ENCODE measurements at places on chromosomes 12 and 14.
A peak's percentile ranks its signal among the peaks of the same experiment; 100 is the strongest.

DNA sequence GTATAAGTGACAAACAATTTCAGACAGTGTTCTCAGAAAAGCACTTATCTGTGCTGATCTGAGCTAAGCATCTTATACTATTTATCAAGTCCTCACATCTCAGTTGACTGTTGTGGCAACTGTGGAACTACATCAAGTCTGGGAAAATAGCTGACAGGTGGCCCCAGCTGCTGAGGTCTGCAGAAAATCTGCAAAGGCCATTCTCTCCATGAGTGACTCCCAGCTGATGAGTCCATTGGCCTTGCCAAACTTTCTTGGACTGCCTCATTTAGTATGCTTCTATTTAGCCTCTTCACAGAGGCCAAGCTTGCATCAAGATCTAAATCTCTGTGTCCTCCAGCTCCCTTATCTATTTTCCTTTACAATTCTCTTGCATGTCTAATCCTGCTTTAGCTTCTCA lies 174.5 kb upstream of the RBM19 start:
- DNase-seq = no peak

DNA sequence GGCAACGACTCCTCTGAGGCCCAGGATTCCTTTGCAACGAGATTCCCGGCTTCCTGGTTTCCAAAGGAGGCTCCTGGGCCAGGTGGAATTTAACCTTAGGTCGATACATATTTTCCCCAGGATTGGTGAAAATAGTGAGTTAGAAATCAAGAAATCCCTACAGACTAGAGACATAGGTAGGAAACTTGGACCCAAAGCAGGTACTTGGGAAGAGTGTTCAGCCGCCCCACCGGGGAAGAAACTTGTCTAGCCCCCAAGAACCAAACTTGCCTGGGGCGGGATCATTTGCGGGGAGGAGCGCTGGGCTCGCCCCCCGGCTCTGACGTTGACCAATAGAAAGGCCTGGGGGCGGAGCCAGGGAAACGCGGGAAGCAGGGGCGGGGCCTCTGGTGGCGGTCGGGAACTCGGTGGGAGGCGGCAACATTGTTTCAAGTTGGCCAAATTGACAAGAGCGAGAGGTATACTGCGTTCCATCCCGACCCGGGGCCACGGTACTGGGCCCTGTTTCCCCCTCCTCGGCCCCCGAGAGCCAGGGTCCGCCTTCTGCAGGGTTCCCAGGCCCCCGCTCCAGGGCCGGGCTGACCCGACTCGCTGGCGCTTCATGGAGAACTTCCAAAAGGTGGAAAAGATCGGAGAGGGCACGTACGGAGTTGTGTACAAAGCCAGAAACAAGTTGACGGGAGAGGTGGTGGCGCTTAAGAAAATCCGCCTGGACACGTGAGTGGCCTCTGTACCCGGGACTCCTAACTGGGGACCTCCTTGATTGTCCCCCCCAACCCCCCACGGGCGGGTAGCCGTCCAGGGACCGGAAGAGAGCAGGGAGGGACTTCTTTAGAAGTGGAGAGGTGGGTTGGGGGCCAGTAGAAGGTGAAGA lies at the start of gene CDK2:
Gene CDK2 (plus strand): TSS at position 423 of the 874 bp plus-strand sequence. CDS start 179 bp downstream, at position 602.
- DNase-seq = peak; percentile 78

DNA sequence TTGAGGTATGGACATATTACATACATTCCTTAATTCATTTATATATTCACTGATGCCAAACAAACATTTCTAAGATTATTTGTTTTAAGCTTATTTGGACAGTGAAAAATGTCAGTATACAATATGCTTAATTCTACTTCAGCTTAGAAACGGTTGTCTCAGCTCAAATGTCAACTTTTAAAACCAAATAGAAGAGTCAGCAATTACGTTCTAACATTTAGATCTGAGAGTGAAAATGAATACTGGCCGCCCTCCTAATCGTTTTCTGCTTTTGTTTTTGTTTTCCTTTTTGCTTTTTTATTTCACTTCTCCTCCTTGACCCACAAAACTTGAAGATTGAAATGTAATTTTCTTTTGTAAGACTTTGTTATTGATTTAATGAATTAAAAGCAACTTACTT lies 19.7 kb upstream of the RERG start:
- no peak for DNase-seq

DNA sequence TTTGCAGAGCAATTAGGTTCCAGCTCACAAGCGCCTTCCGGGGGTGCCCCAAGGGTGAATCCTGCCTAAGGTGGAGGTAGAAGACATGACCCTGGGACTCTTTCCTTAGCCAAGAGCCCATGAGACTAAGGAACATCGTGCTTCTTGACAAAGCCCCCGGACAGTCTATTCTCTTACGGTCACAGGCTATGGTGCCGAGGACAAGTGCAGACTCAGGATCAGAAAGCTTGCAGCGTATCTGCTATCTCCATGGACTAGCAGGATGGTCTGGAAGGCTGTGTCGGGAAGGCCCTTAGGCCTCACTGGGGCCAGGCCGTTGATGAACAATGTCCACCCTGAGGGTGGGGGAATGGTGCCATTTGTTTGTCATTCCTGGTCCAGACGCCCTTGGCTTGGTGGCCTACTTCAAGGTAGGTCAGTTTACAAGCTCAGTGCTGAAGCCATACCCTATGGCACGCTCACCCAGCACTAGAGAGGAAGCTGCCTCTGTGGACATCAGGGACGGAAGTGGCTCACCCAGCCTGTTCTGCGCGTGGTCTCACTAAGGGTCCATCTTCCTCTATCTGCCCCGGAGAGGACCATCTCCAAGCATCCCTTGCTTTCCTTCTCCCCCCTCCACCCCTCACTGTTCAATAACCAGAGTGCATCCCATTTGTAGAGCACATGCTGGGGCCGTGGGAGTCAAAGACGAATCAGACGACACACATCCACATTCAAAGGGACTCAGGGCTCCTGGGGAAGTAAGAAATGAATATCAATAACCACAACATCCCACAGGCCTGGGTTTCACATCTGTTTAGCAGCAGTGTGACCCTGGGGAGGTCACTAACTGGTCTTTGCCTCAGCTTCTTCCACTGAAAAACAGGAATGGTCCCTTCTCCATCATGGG lies 45.0 kb upstream of the IQSEC3 start:
- no peak for DNase-seq

DNA sequence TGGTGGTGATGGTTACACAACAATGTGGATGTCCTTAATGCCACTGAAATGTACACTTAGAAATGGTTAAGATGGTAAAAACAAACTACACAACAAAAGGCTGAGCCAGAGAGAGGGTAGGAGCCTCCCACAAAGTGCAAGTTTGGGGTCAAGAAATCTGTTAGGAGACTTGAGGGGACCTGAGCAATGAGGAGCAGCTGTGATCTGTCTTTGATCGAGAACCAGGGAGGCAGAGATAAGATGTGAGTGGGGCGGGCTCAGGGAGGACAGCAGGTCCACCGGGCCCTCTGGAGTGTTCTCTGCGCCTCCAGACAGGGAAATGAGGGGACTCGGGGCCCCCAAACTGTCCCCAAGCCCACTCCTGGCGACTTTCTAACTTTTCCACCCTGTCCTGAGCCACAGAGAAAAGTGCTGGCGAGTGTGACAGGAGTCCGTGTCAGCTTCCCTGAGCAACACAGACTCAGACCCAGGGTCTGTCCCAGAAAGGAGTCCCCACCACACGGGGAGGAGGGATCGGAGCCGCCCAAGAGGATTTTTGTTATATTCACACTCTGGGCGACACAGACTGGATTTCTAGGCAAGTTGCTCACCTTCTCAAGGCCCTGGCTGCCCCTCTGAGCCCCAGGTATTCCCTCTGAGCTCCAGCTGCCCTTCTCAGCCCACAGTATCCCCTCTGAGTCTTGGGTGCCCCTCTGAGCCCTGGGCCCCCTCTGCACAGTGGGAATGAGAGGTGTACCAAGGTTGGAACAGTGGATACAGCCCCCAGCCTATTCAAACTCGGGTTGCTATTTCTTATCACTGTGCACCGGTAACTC lies 11.5 kb upstream of the SCARB1 start:
- no peak for DNase-seq

GRCh38 chr12:104458694-104459367 lies 2.1 kb downstream of the CHST11 start:
- DNase-seq = no peak

DNA sequence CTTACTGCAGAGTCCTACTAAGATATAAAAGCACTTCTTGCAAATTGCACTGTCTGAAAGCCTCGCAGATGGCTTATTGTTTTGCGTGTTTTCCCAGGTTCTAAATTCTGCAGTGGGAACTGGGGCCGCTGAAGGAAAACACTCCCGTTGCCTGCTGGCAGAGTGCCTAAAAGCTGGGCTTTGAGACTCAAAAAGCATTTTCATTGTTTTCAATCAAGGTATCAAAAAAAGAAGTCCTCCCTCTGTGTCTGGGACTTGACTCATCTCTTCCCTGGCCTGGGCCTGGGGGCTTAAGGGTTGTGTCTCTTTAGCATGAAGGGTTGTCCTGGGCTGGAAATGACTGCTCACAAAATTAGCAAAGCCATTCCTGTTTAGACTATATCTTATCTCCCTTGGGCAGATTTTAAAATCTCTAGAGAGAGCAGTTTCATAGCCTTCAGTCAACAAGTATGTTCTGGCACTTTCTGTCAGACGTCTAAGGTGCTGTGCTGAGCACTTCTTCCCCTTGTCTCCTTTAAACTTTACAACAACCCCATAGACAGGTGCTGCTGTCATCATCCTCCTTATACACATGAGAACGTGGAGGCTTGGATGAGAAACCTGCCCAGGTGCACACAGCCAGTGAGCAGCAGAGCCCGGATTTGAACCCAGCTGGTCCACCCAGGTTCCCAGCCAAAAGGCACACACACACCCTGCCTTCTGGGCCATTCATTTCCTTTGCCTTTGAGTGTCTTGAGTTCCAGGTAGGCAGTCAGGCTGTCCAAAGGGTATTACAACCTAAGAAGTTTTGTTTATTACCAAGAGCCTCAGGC lies 31.1 kb downstream of the ELK3 start:
- DNase-seq = no peak

- DNase-seq = no peak
These were observed 144.5 kb downstream of the PHETA1 start for GRCh38 chr12:111224186-111225066.

DNA sequence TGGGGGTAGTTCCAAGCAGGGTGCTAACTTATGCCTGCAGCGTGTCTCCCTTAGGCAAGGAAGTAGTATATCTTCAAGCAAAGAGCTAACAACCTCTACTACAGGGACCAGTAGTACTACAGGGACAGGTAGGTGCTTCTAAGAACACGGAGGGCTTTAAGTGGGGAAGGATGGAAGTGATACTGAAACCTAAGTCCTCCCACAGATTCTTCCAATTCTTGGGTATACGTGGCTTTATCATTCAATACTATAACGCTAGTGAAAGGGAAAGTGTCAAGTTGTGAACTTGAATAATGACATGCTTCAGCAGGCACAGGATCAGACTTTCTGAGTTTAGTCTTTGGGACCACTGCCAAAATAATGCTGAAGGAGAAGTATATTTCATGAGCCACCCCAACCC lies 241.7 kb downstream of the CEP128 start:
- DNase-seq = no peak

- DNase-seq = no peak
These were observed 38.5 kb downstream of the NT5DC3 start for GRCh38 chr12:103802586-103802886.

GRCh38 chr14:100141098-100141497 lies 18.3 kb downstream of the DEGS2 start:
- DNase-seq = no peak

DNA sequence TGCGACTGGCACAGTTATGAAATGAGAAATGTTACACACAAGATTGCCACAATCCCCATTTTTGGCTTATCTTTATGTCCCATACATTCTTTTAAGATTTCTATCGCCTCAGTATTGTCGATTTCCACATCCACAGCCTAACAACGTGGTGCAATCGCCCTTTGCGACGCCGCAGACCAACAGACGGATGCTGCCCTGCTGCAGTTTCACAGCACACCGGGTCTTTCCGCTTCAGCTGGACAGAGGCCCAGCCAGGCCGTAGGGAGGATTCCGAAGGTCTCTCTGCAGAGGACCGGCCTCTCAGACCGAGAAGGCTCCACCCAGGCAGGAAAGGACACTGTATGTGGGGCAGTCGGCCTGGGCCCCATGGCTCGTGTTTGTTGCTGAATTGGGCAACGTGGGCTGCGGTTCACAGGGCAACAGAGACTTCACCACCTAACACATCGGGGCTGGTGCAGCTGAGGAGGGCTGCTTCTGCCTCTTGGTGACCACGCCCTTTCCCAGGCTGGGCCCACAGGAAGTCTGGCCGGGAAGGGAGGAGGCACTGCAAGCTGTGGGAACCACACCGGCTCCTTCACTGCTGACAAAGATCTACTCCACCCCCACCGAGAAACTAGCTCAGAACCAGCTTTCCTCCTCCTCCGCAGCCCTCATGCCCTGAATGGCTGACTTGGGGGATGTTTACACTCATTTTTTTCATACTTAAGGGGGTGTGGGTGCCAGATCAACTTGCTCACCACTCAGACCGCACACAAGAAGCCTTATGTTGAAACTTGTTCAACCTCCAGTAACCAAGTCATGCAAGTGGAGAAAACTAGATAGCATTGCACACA lies 32.9 kb upstream of the MDM1 start:
- peak; percentile 87 for DNase-seq

- DNase-seq = no peak
These were observed 479.4 kb downstream of the VRK1 start for GRCh38 chr14:97276573-97276972.

GRCh38 chr12:11016937-11017336 lies 5.5 kb downstream of the TAS2R19 start:
- DNase-seq = no peak

GRCh38 chr12:56197921-56198635 lies 8.8 kb upstream of the SMARCC2 start:
- no peak for DNase-seq

- DNase-seq = no peak
These were observed 11.7 kb upstream of the OTX2 start for GRCh38 chr14:56821805-56822610.

DNA sequence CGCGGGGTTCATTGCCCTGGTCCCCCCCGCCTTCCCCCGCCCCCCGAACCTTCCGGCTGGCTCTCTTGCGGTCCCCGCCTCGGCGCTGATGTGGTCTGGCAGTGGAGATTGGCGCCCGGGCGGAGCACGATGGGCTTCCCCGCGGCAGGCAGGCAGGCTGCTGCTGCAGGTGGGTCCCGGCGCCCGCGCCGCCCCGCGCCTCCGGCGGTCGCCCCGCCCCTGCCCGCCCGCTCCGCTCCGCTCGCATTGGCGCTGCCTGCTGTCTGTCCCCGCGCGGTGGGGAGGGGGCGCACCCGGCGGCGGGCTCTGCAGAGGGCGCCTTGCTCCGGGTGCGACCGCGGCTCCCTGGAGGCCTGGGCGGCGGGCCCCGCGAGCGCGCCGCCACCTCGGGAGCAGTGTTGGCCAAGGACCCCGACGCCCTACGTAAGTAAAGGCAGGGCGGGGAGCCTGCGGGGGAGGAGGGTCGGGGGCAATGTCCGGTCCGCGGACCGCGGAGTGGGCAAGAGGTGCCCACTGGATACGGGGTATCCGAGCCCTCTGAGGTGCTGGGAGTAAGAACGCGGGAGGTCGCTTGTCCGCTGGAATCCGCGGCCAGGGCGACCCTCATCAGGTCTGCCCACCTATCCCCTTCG lies at the start of gene AKAP5:
Gene AKAP5 (plus strand): TSS at position 309 of the 632 bp plus-strand sequence. CDS start 2,896 bp downstream, outside the sequence.
- DNase-seq = peak; percentile 48
